ENCODE measurements at places on chromosomes 3 and 15. TPM values are rescaled to one million over a fixed set of nuclear protein-coding genes. Genes with fewer than 3 reads are reported as not detected.

DNA sequence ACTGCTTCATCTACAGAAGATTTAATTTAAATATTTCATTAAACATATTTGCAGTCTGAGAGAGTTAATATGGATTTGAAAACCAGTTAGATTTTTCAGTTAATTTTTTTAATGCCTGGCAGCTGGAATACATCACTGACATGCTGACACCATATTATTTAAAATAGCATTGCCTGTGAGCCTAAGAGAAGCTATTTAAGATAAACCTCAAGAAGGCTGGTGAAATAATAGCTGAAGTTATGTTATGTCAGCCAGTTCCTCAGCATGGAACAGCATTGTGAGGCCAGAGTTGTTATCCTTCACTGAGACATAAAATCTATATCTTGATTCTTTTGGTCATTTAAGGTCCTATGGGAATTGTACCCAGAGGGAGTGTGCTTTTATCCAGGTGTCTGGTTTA is 705.2 kb downstream of the NAALADL2 start:
- no peak for DNase-seq

GP9 gene
- not detected for total RNA-seq

GRCh38 chr3:139838269-139838957 is 96.6 kb upstream of the CLSTN2 start:
- DNase-seq, result no peak

DNA sequence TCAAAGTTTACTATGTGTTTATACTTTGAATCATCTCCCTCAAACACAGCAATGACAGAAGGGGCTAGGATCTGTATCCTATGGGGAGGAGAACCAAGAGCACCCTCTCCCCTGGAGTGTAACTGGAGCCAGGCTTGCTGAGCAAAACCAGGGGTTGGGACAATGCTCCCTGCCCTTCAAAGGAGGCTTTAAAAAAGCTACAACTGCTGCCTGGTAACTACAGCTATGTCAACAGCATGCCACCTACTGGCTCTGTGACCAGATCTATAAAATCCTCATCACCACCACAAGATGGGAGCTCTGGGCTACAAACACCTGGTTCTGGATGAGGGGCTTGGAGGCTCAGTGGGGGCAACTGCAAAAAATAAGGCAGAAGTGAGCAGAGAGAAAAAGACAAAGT is 61.9 kb downstream of the ANO10 start:
- DNase-seq, result no peak

DNA sequence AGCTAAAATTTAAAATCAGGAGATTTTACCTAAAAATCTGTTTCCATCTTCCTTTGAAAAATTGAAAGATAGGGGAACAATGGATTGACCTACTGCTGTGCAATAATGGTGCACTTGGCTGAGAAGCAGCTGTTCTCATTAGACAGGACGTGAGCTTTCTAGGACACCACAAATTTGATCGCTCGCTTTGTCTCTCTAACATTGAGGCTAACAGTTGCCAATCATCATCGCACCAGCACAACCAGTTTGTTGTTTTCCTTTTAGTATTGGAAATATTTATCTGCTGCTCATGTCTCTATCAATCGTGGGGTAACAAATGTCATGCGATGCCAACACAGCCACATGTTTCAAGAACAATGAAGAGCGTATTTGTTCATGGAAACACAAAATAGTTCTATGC is 228.8 kb upstream of the P2RY1 start:
- no peak for DNase-seq

GOLGA8S gene
- not detected for total RNA-seq

DNA sequence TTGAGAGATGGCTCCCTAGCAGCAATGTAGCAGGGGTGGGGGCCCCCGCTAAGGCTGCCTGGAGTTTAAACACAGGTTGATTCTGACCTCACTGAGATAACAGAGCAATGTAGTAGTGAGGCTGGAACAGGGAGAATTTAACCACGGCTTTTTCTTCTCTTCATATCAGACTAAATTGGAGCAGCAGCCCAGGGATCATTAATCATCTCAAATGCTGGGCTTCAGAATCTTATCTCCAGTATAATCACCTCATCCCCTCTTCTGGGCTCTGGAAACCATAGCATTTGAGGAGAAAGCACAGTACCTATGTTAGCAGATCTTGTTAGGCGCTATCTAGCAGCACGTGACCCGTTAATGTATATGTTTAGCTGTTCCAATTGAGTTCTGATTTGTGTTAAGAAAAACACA is 25.4 kb upstream of the DET1 start:
- DNase-seq, result no peak

- peak; percentile 2 for DNase-seq
These were observed 90.2 kb downstream of the NTRK3 start for GRCh38 chr15:88166082-88166993.

ALCAM gene
- total RNA-seq, result 24.2 TPM

DNA sequence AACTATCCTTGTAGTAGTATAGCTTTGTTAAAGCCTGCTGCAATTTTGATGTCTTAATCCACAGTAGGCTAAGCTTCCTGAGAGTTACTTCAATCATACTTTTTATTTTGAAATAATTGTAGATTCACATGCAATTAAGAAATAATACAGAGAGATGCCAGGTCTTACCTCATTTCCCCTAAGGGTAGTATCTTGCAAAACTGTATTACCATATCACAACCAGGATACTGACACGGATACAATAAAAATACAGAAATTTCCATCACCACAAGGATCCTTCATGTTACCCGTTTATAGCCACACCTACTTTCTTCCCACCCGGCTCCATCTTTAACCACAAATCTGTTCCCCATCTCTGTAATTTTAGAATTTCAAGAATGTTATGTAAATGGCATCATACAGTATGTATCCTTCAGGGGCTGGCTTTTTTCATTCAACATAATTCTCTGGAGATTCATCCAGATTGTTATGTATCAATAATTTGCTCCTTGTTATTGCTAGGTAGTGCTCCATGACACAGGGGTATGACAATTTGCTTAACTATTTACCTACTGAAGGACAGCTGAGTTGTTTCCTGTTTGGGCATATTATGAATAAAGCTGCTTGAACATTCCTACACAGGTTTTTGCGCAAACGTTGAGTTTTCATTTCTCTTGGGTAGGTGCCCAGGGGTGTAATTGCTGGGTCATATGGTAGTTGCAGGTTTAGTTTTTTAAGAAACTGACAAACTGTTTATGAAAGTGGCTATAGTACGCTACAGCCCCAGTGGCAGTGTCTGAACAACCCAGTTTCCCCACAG is 21.6 kb downstream of the BDH1 start:
- no peak for DNase-seq

- DNase-seq, result no peak
These were observed 46.5 kb downstream of the EXOG start for GRCh38 chr3:38542401-38543298.

- peak; percentile 61 for DNase-seq
These were observed 244.1 kb downstream of the SLCO3A1 start for GRCh38 chr15:92097474-92098178.

GRCh38 chr15:67013696-67014095 is 51.7 kb upstream of the SMAD3 start:
- DNase-seq, result no peak

GRCh38 chr3:30169487-30169886 is 436.9 kb upstream of the TGFBR2 start:
- no peak for DNase-seq

DNA sequence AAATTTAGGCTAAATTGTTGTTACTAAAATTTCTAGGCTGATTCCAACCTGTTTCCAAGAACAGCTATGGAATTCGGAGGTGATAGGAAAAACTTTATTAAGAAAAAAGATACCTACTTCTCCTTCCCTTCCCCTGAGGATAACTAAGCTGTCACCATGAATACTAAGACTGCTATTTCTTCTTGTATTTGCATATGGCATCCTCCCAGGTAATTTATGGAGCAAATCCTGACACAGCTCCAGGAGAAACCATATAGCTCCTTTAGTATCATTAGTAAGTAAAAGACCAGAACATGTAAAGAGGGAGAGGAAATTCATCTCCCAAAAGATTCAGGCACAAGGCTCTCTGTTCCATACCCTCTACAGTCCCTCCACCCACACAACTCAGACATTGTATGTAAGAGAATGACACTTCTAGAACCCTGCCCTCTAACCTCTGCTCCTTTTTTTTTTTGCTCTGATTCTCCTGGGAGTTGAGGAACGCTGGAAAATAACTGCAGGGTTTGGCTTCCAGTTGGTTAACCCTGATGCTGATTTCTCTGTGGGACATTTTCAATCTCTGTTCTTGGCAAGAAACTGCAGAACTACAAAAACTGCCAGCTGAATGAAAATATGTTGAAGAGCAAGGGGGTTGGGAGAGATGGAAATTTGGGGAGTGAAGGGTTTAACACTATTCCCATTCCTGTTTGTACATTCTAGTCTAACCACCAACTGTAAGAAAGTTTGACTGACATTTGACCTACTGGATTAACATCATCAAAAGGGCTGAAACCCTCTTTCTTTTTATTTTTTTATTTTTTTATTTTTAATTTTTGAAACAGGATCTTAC is 14.2 kb upstream of the MAGI1 start:
- DNase-seq, result no peak

GRCh38 chr15:40161693-40162391 is 973 bp downstream of the BUB1B start:
- DNase-seq, result no peak

- no peak for DNase-seq
These were observed 21.9 kb downstream of the NRROS start for GRCh38 chr3:196661400-196661799.

DNA sequence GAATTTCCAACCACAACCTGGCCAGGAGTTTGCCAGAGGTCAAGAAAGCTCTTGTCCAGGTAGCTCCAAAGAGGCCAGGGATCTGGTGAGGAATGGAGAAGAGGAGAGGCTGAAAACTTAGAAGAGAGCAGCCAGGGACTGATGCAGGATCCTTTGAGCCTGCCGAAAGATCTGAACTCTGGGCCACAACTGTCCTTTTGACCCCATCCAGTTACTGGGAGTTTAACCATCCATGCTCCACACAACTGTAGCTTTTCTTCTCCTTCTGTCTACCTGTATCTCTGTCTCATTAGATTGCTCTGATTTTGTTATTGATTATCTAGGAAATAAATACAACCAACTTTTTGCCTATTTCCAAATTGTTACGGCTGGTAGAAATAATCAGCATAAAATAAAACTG is 36.7 kb downstream of the DAZL start:
- DNase-seq, result no peak

SSUH2 gene
- total RNA-seq, result not detected

TRIM42 gene
- not detected for total RNA-seq

DNA sequence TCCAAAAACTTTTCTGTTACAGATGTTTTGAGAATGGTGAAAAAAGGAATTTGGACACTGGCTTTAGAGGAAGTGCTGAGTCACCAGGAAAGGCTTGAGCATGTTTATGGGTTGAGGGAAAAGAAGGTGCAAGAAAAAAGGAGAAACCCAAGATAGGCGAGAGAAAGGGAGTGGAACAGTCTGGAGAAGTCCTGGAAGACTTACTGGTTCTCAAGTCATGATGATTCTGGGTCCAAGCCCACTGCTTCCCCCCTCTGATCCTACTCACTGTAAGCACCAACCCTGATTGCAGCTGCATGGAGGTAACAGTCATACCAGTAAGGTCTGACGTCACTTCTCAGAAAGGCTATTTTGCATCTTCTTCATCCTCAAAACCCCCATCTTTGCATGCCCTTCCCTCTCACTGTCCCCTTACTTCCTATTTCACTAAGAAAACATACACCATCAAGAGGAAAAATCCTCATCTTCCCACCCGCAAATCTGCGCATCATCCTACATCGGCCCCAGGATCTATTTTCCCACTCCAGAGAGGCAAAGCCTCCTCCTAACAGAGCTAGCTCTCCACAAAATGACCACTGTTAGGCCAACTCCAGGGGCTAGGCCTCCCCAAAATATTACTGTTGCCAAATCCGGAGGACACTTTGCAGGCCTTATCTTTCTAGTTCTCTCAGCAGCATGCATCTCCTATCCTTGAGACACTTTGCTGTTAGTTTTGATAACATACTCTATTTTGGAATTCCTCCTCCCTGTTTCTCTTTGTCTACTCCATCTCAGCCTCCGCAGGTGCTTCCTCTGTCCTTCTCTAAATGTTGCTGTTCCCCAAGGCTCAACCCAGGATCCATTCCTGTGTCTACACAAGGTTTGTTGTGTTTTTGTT is 3.2 kb upstream of the ATP13A3 start:
- no peak for DNase-seq

ADAMTS9 gene
- total RNA-seq, result 0.11 TPM

DNA sequence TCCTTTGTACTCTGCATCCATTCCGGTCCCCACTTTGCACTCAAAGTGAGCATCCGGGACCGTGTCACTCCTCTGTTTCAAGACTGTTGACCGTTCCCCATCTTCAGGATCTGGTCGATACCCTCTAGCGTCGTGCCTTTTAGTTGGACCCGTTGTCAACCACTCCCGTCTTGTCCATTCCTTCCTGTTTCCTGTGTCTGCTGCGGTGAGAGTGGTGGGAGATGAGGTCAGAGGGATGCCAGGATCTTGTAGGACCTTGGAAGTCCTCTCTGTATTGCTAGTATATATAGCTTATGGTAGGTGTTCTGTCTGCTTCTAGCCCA is 624 bp downstream of the BRK1 start:
- peak; percentile 22 for DNase-seq

DNA sequence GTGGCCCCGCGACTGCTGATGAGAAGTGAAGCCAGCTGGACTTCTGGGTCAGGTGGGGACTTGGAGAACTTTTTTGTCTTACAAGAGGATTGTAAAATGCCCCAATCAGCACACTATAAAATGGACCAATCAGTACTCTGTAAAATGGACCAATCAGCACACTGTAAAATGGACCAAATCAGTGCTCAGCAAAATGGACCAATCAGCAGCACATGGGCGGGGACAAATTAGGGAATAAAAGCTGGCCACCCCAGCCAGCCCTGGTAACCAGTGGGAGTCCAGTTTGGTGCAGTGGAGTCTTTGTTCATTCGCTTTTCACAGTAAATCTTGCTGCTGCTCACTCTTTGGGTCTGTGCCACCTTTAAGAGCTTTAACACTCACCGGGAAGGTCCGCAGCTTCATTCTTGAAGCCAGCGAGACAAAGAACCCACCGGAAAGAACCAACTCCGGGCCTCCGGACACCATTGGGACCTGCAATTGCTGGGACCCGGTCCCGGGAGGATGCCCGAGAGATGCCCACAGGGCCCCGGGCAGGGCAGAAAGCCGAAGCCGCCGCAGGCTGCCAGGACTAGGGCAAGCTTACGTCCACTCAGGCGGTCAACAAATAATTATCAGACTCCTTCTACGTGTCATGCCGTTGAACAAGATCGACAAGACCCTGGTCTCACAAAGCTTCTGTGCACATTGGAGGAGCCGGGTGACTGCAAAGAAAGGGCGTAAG is 8.3 kb upstream of the NR2E3 start:
- DNase-seq, result no peak

DNA sequence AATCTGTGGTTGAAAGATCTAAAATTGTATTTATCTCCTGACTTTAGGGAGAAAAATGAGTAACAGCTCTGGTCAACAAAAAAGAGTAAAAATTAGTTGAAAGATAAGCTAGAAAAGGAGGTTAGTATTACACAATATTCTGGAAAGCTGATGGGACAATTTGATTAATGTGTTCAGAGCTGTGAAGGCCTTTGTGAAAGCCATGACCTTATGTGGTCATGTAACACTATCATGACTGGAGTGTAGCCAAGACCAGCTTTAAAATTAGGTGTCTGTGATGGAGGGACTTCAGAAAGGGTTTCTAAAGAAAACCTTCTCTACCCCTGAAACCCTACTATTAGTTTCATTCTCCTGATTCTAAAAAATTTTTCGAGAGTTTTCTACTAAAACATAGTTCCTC is 127.2 kb downstream of the NFKBIZ start:
- DNase-seq, result peak; percentile 72

All from SK-MEL-5 (cell line).